ENCODE measurements at places on chromosomes 2 and 18.

DNA sequence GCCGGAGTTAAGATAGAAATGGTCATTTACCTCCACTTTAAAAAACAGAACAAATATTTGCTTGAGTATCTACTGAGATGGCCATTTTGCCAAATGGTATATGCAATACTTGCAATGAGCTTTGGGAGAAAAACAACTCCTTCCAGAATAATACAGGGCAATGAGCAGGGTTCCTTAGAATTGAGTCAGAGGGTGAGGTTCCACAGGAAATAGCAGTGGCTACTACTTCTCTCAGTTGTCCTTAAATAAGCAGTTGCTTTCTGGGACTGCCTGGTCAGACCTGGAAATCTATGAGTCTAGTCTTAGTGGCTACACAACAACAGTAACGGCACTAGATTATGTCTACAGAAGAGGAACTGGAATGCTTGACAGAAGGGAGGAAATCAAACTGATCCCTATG, 80.9 kb upstream of the CCDC85A start:
- DNase-seq: no peak

DNA sequence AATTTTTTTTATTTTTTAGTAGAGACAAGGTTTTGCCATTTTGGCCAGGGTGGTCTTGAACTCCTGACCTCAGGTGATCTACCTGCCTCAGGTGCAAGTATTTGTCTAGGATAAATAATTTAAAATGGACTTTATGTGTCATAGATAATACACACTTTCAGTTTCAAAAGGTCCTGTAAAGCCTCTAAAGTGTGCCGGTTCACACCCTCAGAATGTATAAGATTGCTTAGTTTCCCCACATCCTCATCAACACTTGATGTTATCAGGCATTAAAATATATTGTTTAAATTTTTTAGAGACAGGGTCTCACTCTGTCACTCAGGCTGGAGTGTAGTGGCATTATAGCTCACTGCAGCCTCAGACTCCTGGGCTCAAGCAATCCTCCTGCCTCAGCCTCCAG, 170.5 kb downstream of the ANKRD44 start:
- no peak for DNase-seq

DNA sequence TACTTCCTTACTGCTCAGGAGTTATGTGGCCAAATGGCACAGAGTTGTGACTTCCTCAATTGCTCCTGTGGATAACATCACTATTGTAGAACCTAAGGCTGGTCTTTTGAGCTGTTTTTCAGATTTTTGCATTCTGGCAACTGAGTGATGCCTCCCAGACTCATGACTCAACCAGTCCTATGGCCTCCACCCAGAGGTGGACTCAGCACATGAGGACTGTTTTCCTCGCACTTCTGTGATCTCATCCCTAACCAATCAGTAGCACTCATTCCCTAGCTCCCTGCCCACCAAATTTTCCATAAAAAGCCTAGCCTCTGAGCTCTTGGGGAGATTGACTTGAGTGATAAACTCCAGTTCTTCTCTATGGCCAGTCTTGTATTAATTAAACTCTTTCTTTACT, 407.9 kb upstream of the TNP1 start:
- no peak for DNase-seq

GRCh38 chr18:6497543-6497942, 82.8 kb upstream of the L3MBTL4 start:
- no peak for DNase-seq

DNA sequence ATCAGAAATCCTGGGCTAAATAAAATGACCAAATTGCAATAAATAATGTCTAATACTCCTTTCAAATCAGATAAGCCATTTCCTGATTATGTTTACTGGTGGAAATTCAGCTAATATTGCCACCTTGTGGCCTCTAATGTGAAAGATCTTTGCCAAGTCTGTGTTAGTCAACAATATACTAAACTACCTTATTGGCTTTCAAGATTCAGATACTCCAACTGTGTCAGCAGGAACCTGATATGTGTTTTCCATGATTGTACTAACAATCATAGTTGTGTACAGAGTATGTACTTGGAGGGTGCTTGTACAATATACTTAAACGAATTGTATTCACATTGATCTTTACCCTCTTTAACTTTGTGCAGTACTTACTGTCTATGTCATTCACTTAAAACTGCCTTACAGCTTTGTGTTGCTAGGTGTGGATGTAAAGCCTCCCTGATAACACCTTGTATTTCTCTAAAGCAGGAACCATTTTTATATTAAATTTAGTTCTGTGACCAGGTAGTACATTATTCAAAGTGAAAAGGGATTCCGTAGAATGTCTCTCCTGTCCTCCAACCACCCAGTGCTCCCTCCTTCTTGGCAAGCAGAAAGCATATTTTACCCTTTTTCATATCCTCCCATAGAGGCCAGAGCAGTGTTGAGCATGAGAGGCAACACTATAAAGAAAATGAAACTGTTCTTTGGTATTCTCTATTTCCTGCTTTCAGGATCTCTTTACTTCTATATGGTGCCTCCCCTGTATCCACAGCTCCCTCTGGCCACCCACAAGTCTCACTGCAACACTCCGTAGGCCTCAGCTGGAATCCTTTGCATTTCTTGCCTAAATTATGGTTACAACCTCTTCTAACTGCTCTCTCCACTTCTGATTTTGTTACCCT, 75.2 kb upstream of the C2orf15 start:
- peak; percentile 41 for DNase-seq

All from GM10248 (cell line).